ENCODE measurements at places on chromosomes 4 and X. TPM values are rescaled to one million over a fixed set of nuclear protein-coding genes. Genes with fewer than 3 reads are reported as not detected.
A peak's percentile ranks its signal among the peaks of the same experiment; 100 is the strongest.

GRCh38 chrX:147550217-147550616, 361.5 kb upstream of the FMR1 start:
- no peaks in the 10 kb centered on the region for H3K4me1 ChIP-seq
- DNase-seq: no peak
- H3K27ac ChIP-seq: no peak overlapping the region

- H3K4me1 ChIP-seq: no peaks in the 10 kb centered on the region
- H3K27me3 ChIP-seq: no peaks in the 10 kb centered on the region
- DNase-seq: no peak
- H3K4me3 ChIP-seq: no peak overlapping the region
- H3K27ac ChIP-seq: no peak overlapping the region
Observed at GRCh38 chrX:68672581-68673318, 25.3 kb downstream of the STARD8 start.

DNA sequence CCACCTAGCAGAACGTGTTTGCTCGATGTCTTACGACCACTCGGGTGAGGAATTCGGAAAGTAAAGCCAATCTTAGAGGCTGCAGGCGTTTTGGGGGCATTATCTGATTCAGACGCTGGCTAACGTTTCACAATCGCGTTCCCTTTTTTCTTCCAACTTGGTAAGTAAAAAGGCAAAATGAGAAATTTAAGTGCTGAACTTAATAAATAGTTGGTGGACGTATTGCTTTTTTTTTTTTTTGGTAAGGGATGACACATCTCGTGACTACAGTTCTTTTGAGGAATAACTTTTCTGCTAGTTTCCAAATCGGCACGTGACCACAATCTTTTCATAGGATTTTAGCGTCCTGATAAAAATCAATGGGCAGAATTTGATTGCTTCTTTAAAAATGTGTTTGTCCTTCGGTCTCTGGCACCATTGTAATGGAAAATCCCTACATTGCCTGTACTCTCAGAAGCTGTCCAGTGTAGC, 848 bp downstream of the RAB9A start:
- peak overlapping the region; percentile 80 for H3K4me3 ChIP-seq
- H3K36me3 ChIP-seq: no peaks in the 10 kb centered on the region
- DNase-seq: no peak
- H3K4me1 ChIP-seq: peaks cover 42% of the 10 kb centered on the region
- no peaks in the 10 kb centered on the region for H3K27me3 ChIP-seq

DNA sequence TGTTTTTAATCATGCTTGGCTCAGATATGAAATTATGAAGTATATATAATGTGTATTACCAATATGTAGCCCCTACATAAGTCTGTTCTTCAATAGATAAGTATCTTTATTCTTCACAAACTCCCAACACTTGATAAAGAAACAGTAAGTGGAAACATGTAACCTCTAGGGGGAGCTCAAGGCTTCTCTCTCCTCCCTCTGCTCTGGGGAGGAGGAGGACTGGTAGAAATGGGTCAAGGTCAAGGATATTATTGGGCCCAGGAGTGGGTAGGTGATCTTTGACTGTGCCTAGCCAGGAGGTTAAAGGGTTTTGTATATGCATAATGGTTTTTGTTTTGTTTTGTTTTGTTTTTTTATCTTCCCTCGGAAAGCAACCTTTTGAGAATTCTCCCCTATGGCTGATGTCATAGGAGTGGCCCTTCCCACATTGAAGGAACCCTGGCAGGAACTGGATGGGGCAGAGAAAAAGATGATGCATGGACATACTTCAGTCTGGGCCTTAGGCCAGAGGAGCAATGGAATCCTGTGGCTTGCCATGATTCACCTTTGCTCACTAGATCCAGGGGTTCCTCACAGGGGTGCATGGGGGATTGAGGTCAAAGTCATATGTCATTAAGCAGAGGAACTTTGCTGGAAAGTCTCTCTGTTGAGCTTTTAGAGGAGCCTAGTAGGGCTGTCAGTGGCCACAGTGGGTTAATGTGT, 460.3 kb downstream of the MID1IP1 start:
- H3K27ac ChIP-seq: no peak overlapping the region
- peaks cover 4% of the 10 kb centered on the region for H3K4me1 ChIP-seq
- H3K36me3 ChIP-seq: no peaks in the 10 kb centered on the region
- no peak overlapping the region for H3K4me3 ChIP-seq

DNA sequence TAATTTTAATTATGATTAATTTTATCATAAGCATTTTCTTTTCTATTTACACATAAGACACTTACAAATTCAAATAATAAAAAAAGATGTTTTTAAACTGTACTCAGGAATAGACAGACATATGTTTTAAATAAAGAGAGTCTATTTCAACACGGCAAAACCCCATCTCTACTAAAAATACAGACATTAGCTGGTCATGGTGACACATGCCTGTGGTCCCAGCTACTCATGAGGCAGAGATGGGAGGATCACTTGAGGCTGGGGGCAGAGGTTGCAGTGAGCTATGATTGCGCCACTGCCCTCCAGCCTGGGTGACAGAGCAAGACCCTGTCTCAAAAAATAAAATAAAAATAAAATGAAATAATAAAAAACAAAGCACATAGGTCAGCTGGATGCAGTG, 14.8 kb downstream of the FAM9B start:
- H3K4me1 ChIP-seq: no peaks in the 10 kb centered on the region
- H3K4me3 ChIP-seq: no peak overlapping the region

Gene SSX2B
- not detected for total RNA-seq

Gene UGT2A1
- not detected for total RNA-seq

Gene ODAPH
- total RNA-seq: not detected
